Hippocampal formation (tissue), 2 donors: ENCODE measurements at places on chromosomes 4 and X.

- DNase-seq = peak; percentile 20
These were observed 18.1 kb upstream of the CXCL2 start for GRCh38 chr4:74117024-74117534.

DNA sequence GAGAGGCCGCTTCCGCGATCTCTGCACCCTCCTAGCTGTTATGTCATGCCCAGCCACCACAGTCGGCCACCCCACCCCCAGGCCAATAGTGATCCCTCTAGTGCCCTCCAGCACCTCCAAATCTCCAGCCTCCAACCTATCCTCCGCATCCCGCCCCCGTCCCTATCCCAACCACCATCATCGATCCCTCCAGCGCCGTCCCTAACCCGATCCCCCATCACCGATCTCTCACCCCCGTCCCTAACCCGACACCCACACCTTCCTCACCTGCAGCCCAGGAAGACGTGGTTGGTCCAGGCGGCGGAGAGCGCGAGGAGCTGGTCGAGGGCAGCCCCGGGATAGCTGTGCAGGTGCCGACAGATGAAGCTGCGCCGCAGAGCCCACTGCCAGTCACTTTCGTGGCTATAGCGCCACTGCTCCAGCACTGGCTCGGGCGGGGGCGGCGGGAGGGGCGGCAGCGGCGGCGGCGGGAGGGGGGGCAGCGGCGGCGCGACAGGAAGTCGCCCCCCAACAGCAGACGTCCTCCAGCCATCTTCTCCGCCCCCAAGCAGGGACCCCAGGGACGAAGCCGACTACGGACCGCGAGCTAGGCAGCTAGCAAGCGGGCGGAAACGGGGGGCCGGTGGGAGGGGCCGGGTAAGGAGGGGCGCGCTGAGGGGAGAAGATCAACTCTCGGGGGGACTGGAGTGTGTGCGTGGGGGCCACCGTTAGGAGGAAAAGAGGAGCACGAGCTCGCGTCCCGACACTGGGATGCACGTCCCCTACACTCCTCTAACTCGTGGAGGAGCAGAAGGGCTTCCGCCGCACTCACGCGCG, 552 bp downstream of the NKRF start:
- DNase-seq = peak; percentile 12

DNA sequence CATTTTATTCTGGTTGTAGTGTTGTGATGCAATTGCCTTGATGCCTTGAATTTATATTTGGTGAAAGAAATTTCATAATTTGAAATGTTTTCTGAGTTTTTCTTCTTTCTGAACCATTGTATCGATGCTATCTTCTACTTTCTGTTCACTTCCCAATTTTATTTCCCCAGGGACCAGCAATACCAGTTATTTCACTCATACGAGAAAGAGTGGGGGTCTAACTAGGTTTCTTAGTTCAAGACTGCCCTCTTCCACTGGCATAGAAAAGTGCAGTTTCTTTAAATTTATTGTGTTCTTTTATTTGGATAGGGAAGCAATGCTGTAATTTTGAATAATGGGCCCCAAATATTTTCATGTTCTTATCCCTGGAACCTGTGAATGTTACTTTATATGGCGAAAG, 544.0 kb upstream of the ADGRL3 start:
- no peak for DNase-seq

DNA sequence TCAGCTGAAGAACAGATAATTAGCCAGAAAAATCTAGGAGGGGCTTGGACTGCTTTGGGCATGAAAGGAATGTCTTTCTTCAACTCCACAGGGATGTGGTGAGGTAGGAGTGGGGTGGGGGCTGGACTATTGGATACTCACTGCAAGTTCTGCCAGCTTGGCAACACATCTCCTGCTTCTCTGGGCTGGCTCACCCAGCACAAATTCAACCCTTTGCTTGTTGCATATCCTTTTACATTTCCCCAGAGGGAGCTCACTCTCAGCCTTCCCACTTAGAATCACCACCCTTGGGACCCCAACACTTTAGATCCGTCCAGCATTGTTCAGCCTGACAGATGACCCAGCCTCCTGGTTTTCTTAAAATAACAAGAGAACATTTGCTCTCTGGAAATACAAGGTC, 120.6 kb downstream of the KDR start:
- DNase-seq = no peak

GRCh38 chr4:32909736-32910135, 2189.6 kb downstream of the PCDH7 start:
- no peak for DNase-seq

DNA sequence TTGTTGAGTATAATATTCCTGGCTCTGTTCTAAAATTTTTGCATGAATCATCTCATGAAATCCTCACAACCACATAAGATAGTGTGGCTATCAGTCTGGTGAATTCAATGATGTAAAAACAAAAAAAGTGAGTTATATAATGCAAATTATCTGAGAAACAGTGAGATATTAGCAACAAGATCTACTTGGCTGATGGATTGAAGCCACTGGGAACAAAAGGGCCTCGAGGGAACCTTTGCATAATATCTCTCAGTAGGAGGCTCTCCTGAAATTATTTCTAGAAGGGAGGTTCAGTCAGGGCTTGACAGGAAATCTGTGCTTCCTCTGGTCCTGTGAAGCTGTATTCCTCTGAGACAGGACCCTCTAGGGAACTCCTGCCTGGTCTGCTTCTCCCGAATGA, 30.1 kb upstream of the NUP54 start:
- no peak for DNase-seq

DNA sequence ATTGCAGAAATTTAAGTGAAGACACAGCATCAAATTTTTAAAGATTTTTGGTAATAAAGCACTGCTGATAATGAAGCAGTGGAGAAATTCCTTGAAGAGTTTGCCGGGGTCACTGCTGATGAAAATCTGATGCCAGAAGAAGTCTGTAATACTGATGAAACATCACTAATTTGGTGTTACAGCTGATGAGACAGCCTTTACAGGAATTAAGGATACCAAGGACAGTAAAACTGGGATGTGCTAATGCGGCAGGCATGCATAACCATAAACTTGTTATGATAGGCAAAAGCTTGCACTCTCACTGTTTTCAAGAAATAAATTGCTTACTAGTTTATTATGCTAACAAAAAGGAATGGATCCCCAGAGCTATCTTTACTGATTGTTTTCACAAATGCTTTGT, 52.9 kb upstream of the VEGFC start:
- no peak for DNase-seq
